Myometrial cell (primary cell): ENCODE measurements at places on chromosomes 2 and 18. TPM values are rescaled to one million over a fixed set of nuclear protein-coding genes. Genes with fewer than 3 reads are reported as not detected.

Gene TACR1
- not detected in 2 replicates for total RNA-seq

Gene STPG4
- total RNA-seq = 1.2 TPM in 1 of 2 replicates, not detected in the other

Gene REG3G
- total RNA-seq = not detected in 2 replicates

Gene HK2
- total RNA-seq = 1.2 and 2.3 TPM in 2 replicates

Gene FMNL2
- total RNA-seq = 12.7 and 12.9 TPM in 2 replicates

Gene HOXD11
- 6.6 and 9.4 TPM in 2 replicates for total RNA-seq

Gene NBAS
- 53.0 and 56.0 TPM in 2 replicates for total RNA-seq

Gene UBXN4
- total RNA-seq = 45.3 and 57.8 TPM in 2 replicates

Gene SERPINB3
- total RNA-seq = not detected in 2 replicates

Gene ARMC9
- total RNA-seq = 57.1 and 62.6 TPM in 2 replicates

Gene NGEF
- 3.2 and 5.8 TPM in 2 replicates for total RNA-seq

Gene NEMP2
- 4.3 and 6.6 TPM in 2 replicates for total RNA-seq

Gene VWA3B
- not detected in 2 replicates for total RNA-seq

Gene FTCDNL1
- total RNA-seq = 0.18 and 0.58 TPM in 2 replicates

Gene STARD6
- 0.35 TPM in 1 of 2 replicates, not detected in the other for total RNA-seq

Gene SRD5A2
- total RNA-seq = not detected in 2 replicates

Gene SDC1
- total RNA-seq = 25.1 and 26.1 TPM in 2 replicates

Gene AQP12A
- total RNA-seq = not detected in 2 replicates

Gene TUBA4A
- total RNA-seq = 11.3 and 19.0 TPM in 2 replicates

Gene RAMP1
- total RNA-seq = 259 and 297 TPM in 2 replicates

Gene M1AP
- not detected in 2 replicates for total RNA-seq

Gene EGR4
- total RNA-seq = not detected in 2 replicates

Gene GRB14
- not detected in 2 replicates for total RNA-seq
